Activated CD4-positive, alpha-beta T cell treated with anti-CD3 and anti-CD28 coated beads for 4 hours (primary cell): ENCODE measurements at places on chromosomes 6 and 20.

DNA sequence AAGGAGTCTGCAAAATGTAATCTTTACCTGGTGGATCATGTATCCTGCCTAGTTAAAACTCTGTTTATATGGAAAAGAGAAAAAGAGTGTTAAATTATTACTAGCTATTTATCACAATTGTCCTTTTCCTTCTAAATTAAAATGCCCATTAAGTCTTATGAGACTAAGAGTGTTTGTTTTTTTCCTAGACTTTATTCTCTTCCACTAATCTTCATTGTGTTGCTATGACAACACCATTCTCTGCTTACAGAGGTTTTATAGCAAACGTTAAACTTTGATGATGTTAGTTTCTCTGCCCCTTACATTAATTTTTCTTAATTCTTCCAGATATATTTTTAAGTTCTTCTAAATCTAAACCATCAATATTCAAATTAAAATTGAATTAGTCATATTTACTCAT is 420.8 kb downstream of the TBC1D32 start:
- DNase-seq, result no peak

DNA sequence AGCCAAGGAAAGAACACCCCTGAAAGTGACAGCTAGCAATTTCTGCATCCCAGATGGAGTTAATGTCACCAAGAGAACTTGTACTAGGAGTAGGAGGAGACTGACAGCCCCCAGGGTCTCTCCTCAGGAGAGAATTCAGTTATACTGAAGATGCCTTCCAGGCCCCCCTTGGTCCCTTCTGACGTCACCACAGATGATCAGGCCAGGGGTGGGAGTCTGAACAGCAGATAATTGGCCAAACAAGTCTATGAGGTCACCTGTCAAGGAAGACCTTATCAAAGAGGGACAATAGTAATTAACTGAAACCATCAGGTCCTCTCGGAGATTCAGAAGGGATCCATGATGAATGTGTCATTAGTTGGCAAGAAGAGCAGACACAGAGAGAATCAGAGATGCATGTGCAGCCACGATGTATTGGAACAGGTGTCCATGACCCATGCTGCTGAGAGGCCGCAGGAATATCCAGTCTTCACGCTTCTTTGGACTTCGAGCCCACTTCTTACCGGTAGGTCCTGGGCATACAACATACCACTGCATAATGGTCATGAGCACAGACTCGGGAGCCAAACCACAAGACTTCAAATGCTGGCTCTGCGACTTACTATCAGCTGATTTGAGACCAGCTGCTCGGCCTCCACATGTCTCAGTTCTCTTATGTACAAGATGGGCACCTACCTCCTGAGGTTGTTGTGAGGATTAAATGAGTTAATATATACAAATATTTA is 10.2 kb downstream of the TRIM10 start:
- DNase-seq, result no peak

DNA sequence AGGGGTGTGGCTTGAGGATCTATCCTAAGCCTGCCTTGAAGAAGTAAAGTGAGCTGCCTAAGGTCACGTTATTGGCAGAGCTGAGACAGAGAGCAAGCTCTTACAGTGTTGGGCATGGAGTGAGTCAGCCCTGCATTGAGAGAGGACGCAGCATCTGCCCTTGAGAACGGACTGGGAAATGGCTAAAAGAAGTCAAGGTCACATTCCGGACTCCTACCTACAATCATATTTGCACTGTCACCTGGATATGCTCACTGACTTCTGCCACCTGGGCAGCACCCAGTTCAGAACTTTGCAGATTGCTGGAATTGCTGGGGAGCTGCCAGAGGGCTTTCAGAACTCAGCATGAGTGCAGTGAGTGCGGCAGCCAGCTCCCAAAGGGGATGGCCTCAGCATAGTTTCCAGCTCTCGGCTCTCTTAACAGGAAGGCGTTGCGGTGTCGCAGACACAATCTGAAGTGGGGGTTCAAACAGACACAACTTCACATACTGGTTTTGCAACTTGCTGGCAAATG is 199.3 kb upstream of the SGK1 start:
- DNase-seq, result no peak

- DNase-seq, result no peak
These were observed 33.7 kb upstream of the ELOVL5 start for GRCh38 chr6:53382421-53382820.

- no peak for DNase-seq
These were observed 23.6 kb downstream of the POFUT1 start for GRCh38 chr20:32231245-32231644.

- DNase-seq, result no peak
These were observed 374.9 kb upstream of the NOX3 start for GRCh38 chr6:155830531-155830930.

DNA sequence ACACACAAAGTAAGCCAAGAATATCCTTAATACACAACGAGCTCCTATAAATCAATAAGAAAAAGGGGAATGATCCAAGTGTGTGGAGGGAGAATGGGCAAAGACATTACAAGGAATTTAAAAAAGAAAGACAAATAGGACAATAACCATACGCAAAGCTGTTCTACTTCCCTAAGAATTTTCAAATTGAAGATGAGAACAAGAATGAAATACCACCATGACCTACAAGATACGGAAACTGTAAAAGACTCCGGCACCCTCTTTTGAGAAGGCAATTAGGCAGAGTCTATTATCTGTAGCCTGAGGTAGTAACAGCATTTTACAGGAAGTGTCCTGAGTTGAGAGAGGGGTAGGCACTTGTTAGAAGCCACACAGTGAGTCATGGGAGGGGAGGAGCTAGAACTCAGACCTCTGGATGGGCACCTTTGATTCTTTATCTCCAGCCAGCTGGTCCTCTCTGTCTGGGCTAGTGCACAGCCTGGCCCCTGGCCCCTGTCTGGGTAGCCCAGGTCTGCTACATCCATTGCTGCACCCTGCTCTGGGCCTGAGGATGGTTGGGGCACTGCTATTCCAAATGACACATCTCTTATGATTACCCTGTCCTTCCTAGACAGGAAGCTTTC is 15.3 kb downstream of the RSPO4 start:
- no peak for DNase-seq

GRCh38 chr6:127118298-127119101 is at the start of gene RSPO3:
RSPO3 (plus strand) TSS chr6:127118671; CDS start chr6:127119193, 522 bp downstream.
- DNase-seq, result no peak

- DNase-seq, result no peak
These were observed 1.7 kb downstream of the TULP4 start for GRCh38 chr6:158313989-158314388.

DNA sequence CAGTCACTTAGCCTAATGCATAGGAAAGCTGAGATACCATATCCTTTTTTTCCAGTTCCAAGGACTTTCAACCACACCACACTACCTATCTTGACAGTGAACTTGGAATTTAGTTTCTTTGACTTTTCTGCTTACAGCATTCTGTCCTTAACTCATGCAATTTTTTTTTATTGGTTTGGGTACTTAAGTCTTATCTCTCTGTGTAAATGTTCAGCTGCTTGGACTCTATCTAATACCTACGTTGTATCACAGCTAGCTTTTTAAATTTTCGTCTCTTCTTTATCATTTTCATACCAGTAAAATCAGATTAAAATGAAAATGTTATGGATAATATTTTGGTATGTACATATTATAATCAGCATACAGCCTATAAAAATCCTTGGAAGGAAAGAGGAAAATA is 106.9 kb upstream of the ADGRF1 start:
- no peak for DNase-seq

- DNase-seq, result no peak
These were observed 24.8 kb upstream of the PBOV1 start for GRCh38 chr6:138242987-138243592.

- no peak for DNase-seq
These were observed 84.1 kb downstream of the DNAAF9 start for GRCh38 chr20:3323398-3323797.

GRCh38 chr6:140548366-140548765 is 1173.9 kb upstream of the CITED2 start:
- DNase-seq, result no peak

GRCh38 chr6:43600595-43600994 is 24.6 kb downstream of the POLH start:
- no peak for DNase-seq

DNA sequence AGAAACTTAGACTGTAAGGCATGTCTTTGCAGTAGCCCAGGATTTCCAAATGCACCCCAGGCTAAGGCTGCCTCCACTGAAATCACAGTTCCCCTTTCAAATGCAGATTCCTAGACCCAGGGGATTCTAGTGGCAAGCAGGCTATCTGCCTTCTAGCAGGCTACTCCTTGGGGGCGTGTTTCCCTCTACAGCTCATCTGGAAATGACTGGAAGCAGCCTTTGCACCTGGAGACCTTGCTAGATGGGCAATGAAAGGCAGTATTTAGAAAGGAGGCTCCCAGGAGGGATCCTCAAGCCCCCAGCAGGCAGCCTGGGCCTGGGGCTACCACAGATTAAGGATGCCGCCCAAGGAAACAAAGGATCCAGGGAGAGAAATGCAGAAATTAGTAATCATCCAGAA is 26.0 kb upstream of the SYNDIG1 start:
- no peak for DNase-seq

DNA sequence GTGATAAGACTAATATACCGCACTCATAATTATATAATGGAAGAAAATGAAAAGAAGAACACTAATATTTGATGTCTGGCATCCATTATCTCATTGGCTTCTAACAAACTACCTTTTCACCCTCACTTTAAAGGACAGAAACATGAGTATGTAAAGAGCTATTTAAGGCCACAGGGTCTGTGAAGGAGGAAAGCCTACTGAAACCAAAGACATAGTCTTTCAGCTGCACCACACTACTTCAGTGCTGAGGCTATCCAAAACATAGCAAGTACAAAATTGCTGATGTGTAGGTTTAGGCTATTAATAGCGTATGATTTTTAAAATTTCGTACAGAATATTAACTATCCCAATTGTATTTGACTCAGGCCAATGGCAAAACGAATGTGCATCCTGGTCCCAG is 38.2 kb upstream of the SLC2A12 start:
- DNase-seq, result no peak

GRCh38 chr6:30601815-30602641 is 15.0 kb downstream of the PPP1R10 start:
- DNase-seq, result no peak

DNA sequence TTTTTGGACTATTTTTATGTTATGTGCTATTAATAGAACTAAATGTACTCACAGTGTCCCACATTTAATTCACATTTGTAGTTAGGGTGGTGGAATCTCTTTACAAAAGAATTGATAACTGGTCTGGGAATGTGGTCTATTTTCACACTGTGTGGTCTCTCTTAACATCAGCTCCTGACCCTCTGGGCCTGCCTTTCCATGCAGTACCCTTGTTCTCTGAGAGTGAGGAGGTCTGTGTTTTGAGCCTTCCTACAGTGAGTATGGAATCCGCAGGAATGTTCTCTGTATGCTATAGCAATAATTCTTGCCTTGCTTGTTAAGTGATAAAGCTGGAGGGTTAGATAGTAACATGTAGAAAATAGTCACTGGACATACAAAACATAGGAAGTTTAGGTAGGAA is 717.3 kb upstream of the POU3F2 start:
- no peak for DNase-seq

DNA sequence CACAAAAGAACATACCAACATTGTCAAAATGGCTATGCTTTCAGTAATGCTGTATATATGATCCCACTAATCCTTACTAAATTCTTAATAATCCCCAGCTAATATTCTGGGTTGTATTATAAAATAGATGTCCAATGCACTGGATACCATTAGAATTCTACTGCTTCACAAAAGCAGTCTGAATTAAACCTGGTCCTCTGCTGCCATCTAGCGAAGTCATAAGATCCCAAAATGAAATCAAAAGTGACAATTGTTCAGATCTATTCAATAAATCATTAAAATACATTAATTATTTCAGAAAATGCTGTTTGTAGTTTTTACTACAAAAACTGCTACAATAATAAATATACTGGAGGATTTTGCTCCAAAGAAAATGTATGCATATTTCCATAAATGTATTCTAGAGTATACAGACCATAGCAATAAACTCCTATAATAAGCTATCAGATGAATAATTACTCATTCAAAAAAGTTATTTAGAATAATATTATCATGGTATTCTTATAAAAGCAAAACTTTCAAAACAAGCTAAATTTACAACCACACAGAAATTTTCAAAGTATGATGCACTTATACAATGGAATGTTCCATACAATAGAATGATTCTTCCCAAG is 92.6 kb downstream of the RNGTT start:
- DNase-seq, result peak; percentile 48

GRCh38 chr6:81495999-81496398 is 256.5 kb downstream of the TENT5A start:
- DNase-seq, result no peak
